Thymus (tissue), 14 donors: ENCODE measurements at places on chromosomes 3 and 15. TPM values are rescaled to one million over a fixed set of nuclear protein-coding genes. Genes with fewer than 3 reads are reported as not detected.

The CFAP91 gene
- 1.1 TPM for total RNA-seq

The SNTN gene
- total RNA-seq: not detected

The GBE1 gene
- total RNA-seq: 14.7 TPM

The UQCC5 gene
- total RNA-seq: 15.5 TPM

The TMOD2 gene
- 5.7 TPM for total RNA-seq

The GUCA1C gene
- not detected for total RNA-seq

The CYP1A2 gene
- not detected for total RNA-seq

The TSEN2 gene
- 14.8 TPM for total RNA-seq

The DPH6 gene
- 15.3 TPM for total RNA-seq

The SNX4 gene
- total RNA-seq: 46.6 TPM

The GRAMD1C gene
- total RNA-seq: 0.76 TPM
